Activated CD4-positive, alpha-beta T cell treated with anti-CD3 and anti-CD28 coated beads, Interleukin-2, amount 10 ng/mL, durations not matched to agents 7 days and 5 days (primary cell): ENCODE measurements at places on chromosomes 11 and 22. TPM values are rescaled to one million over a fixed set of nuclear protein-coding genes. Genes with fewer than 3 reads are reported as not detected.

The MS4A15 gene
- not detected for total RNA-seq

- DNase-seq, result no peak
These were observed 8.9 kb downstream of the TMPRSS6 start for GRCh38 chr22:37100589-37101127.

- no peak for DNase-seq
These were observed 23.4 kb downstream of the C2CD3 start for GRCh38 chr11:74147199-74147929.

The ZNHIT2 gene
- total RNA-seq, result 9.9 TPM

The PDE2A gene
- total RNA-seq, result 0.48 TPM

GRCh38 chr11:44906649-44907048 lies 44.0 kb downstream of the TP53I11 start:
- DNase-seq, result no peak

The OR51B2 gene
- total RNA-seq, result not detected

DNA sequence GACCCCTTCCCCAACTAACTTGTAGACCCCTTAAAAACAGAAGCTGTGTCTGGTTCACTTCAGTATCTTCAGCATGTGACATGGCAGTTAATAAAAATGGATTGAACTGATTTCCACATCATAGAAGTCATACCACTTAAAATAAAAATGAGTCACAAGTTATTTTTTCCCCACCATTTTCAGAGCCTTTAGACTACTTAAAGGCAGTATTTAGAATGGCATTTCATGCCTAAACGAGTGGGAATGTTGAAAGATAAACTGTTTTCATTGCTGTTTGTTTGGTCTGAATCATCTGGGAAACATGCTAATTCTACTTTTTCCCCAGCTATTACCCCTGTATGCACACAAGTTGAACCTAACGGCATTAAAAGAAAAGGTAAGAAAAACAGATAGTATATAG lies 324.0 kb downstream of the RAB38 start:
- no peak for DNase-seq

The ACR gene
- not detected for total RNA-seq

- DNase-seq, result no peak
These were observed 12.1 kb upstream of the XBP1 start for GRCh38 chr22:28812516-28812915.

The TRIM22 gene
- 317 TPM for total RNA-seq
